ENCODE measurements at places on chromosomes 1 and 21.
A peak's percentile ranks its signal among the peaks of the same experiment; 100 is the strongest.

GRCh38 chr1:101200513-101200912 is 36.3 kb upstream of the S1PR1 start:
- no peak for DNase-seq

DNA sequence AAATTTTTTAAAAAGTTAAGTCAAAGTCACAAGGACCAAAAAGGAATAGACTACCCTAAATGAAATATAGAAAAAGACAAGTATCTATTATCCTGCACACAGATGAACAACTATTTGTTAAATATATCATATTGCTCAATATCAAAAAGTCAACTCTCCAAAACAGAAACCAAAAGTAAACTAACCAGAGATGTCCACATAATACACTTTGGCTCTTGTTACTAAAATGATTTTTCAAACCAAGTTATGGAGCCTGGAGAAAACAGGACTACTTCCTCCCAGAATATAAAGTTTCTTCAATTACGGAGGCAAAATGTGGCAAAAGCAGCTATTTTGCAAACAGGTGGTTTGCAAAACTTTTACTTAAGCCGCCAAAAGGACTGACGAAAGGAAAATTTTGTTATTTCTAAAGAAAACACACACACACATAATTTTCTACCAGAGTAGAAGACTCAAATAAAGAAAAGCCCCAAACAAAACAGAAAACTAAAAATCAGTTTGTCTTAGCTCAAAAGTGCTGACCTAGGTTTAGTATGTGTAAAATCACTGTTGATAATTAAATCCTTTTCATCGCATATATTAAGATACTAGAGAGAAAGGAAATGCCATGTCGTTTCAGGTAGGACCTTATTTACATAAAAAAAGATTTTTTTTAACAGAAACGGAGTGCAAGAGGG is 1.1 kb downstream of the DPYD start:
- DNase-seq, result no peak

- DNase-seq, result no peak
These were observed 77.2 kb upstream of the CDC42BPA start for GRCh38 chr1:227395426-227396028.

DNA sequence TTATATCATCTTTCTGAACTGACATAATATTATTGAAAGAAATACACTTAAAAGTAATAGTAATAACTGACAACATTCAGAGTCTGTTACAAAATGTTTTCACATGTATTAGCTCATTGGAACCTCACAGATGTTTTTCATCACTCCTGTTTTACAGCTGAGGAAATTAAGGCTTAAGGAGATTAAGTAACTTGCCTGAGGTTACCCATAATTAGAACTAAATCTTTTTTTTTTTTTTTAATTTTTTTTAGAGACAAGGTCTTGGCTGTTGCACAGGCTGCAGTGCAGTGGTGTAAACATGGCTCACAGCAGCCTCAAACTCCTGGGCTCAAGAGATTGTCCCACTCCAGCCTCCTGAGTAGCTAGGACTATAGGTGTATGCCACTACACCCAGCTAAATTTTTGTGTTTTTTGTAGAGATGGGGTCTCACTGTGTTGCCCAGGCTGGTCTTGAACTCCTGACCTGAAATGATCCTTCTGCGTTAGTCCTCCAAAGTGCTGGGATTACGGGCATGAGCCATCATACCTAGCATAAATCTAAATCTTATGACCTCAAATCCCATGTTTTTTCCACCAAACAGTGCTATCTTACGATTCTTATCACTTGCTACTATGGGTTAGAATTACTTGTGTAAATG is 64.7 kb upstream of the MACF1 start:
- DNase-seq, result no peak

GRCh38 chr1:220943319-220943996 is 64.2 kb downstream of the HLX start:
- DNase-seq, result no peak

- no peak for DNase-seq
These were observed 11.8 kb downstream of the AHCTF1 start for GRCh38 chr1:246919902-246920301.

DNA sequence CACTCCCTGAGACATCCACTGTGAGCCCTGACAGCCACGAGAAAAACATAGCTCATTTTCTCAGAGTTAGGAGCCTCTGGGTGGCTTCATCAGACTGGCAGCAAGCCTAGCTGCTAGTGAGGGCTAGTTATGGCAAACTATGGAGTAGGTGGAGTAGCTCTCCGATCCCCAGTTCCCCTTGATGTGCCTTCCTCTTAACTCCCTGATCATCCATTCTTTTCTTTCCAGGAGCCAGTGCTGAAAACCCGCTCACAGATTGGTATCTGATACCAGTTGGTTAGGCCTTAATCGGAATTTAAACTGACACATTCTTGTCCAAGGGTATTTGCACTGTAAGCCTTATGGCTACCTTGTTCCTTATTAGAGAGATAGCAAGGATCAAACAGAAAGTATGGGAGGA is 31.4 kb upstream of the PAXBP1 start:
- DNase-seq, result no peak

- DNase-seq, result no peak
These were observed 14.0 kb upstream of the CSF1 start for GRCh38 chr1:109896681-109897080.

- no peak for DNase-seq
These were observed 20.1 kb upstream of the MAP1LC3C start for GRCh38 chr1:242019018-242019417.

DNA sequence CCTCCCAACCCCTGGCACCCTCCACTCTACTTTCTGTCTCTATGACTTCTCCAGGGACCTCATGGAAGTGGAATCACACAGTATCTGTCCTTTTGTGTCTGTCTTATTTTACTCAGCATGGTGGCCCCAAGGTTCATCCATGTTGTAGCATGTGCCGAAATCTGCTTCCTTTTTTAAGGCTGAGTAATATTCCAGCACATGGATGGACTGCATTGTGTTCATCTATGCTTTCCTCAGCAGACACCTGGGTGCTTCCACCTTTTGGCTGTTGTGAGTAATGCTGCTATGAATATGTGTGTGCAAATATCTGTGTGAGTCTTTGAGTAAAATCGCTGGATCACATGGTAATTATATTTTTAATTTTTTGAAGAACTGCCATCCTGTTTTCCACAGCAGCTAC is 1.6 kb upstream of the PFKL start:
- DNase-seq, result no peak

GRCh38 chr21:36510911-36511310 is 31.0 kb upstream of the CLDN14 start:
- DNase-seq, result no peak

DNA sequence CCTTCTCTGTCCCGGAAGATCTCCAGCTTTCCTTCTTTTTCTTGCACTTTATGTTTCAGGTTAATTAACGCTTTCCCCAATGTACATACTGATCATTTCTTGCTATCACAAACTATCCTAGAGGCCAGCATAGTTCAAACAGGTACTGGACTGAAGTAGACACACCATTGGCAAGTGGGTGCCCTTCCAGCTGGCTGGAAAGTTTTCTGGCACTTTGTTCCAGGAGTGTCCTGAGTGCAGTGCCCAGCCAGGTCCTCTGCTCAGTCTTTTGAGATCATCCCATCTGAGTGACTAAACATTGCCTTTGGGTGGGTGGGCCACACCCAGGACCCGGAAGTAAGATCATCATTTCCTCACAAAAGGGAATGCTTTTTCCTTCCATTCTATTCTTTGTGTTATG is 15.0 kb upstream of the DUSP23 start:
- DNase-seq, result no peak

DNA sequence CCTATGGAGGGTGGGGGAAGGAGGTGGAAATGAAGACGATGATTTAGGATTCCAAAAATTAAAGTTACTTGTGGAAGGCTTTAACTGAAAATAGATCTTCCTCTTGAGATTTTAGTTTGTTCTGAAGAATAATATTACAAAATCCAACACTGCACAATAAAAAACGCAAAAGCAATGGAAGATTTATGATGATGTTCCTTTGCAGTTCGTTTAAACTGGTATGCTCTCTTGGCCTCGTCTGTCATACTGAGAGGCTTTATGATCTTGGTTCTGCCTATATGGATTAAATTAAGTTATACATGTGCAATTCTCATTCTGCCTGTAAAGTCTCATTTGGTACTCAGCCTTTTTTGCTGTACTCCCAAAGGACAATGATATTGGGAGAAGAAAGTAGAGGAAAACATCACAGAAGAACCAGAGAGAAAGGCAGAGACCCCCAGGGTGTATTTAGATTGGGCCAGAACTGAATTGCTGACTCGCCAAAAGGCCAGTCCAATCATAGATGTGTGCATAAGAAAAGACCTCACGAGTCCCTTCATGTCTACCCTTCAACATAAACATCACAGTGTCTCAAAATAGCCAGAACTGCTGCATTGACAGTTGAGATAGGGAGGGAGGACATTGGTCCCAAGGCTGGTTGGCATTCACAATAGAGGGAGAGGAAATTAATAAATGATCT is 188.6 kb downstream of the GREM2 start:
- DNase-seq, result no peak

DNA sequence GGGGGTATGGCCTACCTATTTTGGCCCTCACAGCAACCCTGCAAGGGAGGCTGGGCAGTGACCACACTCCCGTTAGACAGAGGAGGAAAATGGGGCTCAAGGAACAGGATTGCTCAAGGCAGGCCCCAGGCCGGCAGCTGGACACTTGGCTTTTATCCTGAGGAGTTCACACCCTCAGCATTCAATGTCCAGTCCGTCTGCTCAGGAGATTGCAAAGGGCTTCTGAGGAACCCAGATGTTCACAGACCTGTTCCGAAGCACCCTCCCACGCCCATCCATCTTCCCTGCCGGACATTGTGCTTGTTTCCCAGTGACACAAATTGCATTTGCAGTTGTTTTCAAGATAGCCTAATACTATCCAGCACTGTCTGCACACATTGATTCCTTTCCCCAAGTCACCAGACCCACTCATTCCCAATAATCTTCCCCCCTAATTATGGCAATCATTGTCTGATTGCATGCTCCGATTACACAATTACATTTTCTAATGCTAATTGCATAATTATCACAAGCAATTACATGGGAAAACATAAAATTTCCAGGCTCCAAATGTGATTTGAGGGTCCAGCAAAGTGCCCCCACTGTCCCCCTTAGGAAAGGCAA is 4.3 kb upstream of the UBL4B start:
- DNase-seq, result no peak

GRCh38 chr1:230972855-230973271 is 5.8 kb downstream of the TTC13 start:
- peak; percentile 15 for DNase-seq

GRCh38 chr1:70745199-70745598 is 302.4 kb downstream of the PTGER3 start:
- no peak for DNase-seq

DNA sequence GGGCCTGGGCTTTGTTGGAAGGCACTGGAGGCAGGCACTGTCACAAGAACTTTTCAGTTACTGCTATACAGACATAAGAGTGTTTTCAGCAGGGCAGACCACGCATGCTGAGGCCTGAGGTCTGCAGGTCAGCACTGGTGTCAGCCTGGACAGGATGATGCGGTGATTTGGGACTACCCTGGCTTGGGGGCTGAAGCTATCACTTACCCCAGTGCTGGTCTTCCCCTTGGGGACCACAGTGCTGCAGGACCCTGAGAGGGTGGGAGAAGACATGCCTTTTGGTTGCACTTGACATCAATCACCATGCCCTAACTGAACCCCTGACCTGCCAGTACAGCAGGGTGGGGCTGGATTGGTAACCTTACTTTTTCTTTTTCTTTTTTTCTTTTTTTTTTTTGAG is 9.2 kb downstream of the DMRTB1 start:
- DNase-seq, result no peak

DNA sequence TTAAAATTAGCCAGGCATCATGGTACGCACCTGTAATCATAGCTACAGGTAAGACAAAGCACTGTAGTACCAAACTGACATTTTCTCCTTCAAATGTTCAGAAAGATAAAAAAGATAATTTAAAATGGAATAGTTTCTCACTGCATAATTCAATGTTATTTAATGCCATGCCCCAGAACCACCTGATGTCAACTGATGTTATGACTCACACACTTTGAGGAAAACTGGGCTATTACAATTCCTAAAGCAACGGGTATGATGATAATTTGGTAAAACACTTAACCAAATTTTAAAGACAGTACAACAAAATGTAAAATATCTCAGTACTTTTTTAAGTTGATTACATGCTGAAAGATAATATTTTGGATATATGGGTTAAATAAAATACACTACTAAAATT is 22.9 kb upstream of the PLEKHO1 start:
- no peak for DNase-seq

- DNase-seq, result no peak
These were observed 75.7 kb downstream of the BCAR3 start for GRCh38 chr1:93605812-93606512.

- DNase-seq, result no peak
These were observed 1.4 kb upstream of the MIA3 start for GRCh38 chr1:222616525-222616924.

- no peak for DNase-seq
These were observed 66.7 kb downstream of the ATP1A1 start for GRCh38 chr1:116439701-116440100.
